ENCODE measurements at places on chromosomes 12 and 14. TPM values are rescaled to one million over a fixed set of nuclear protein-coding genes. Genes with fewer than 3 reads are reported as not detected.

The SLC4A8 gene
- polyA plus RNA-seq, result 7.3 TPM

The GNB3 gene
- 5.3 TPM for polyA plus RNA-seq

The POTEG gene
- not detected for polyA plus RNA-seq

The SLC10A1 gene
- not detected for polyA plus RNA-seq

The FOXA1 gene
- polyA plus RNA-seq, result 0.04 TPM

The TAS2R10 gene
- 0.17 TPM for polyA plus RNA-seq

The MAPK1IP1L gene
- 90.0 TPM for polyA plus RNA-seq

The APOF gene
- polyA plus RNA-seq, result not detected

The KRT73 gene
- polyA plus RNA-seq, result not detected

The KIF5A gene
- 0.50 TPM for polyA plus RNA-seq

The GDF3 gene
- polyA plus RNA-seq, result not detected

The TRIM9 gene
- 0.02 TPM for polyA plus RNA-seq

DNA sequence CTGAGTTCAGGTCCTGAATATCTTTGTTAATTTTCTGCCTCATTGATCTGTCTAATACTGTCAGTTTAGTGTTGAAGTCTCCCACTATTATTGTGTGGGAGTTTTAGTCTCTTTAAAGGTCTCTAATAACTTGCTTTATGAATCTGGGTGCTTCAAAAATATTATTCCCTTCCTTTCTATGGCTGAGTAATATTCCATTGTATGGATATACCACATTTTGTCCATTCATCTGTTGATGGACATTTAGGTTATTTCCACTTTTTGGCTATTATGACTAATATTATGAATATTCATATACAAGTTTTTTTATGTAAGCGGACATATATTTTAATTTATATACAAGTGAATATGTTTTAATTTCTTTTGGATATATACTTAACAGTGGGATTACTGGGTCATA lies 82.7 kb downstream of the SDR9C7 start:
- no peak for DNase-seq

DNA sequence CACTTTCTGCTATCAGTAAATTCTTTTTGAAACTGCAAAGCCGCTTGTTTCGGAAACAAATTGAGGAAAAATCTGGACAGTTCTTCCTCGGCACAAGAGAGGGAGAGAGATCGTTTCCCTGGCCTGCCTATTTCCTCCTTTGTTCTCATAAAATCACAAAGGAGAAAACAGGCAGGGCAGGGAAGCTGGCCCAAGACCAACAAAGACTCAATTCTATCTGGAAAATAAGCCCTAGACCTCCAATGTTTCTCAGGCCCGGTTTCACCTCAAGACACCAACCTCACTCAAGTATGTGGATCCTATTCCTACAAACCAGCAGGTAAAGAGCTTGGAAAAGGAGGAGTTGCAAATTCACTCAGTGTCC lies 19.5 kb downstream of the DICER1 start:
- no peak for DNase-seq

DNA sequence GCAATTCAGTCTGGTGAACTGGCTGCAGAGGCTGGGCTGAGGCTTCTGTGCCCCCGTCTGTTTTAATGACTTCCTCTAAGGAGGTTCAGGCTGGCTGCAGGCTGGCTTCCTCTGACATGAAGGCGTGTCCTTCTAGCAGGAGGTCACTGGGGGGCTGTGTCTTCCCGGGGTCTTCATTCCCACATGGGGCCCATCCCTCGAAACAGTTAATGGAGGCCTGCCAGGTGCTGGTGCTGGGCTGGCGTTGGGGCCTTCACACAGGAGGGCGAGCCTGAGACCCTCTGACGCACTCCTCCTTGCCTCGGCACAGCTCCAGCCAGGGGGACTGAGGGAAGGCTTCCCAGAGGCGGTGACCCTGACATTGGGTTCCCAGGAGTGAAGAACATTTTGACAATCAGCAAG lies 57.7 kb upstream of the DLK1 start:
- DNase-seq, result no peak

GRCh38 chr12:56129942-56130495 lies 2.0 kb downstream of the ESYT1 start:
- no peak for DNase-seq

GRCh38 chr14:85090681-85091080 lies 439.3 kb upstream of the FLRT2 start:
- DNase-seq, result no peak

GRCh38 chr12:79174626-79175025 lies 310.1 kb downstream of the SYT1 start:
- peak; percentile 9 for DNase-seq

- DNase-seq, result peak; percentile 37
Observed at GRCh38 chr12:78096909-78097597, 266.4 kb downstream of the NAV3 start.

DNA sequence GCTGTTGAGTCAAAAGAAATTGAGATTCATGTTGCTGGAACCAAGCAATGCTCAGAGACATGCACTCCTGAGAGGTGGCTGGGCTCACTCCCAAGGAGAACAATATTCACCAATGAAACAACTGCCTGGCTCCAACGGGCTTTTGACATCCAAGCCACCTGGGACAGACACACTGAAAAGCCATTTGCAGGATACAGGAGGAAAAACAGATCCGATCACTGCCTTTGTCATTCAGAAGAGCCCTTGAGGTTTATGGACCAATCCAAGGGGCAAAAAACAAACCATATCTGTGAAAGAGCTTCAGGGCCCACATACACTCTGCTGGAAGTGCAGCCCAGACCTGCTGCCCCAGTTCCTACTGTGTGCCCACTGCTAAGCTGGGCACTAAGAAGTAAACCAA lies 277.5 kb downstream of the NUAK1 start:
- no peak for DNase-seq

- no peak for DNase-seq
Observed at GRCh38 chr14:59297071-59297776, 108.8 kb downstream of the DAAM1 start.

DNA sequence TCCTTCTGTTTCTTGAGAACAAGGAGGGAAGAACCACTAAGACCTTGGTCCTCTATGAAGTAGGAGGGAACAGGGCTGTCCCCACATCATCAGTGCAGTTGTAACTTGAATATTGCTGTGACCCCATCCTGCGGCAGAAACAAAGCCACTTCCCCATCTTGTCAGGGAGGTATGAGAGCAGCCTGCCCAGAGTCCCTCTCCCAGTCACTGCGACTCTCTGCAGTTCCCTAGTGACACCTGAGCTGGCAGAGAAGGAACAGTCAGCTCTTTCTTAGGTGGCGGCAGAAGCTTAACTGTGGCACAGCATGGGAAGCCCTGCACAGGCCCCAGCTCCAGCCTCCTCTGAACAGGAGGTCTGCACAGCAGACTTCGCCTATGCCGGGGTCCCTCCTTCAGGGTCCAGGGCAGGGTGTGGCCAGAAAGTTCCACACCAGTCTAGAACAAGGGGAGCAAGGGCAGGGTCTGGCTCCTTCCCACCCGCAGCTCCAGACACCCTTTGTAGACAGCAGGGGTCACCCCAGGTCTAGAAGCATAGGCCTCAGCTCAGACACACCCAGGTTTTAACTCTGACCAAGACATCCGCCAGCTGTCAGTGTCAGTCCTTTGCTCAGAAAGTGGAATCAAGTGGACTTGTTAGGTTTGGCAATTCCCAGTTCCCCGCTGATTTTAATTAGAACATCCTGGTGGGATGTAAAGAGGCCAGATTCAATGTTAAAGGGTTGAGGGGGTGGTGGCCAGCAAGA lies 36.8 kb downstream of the DEGS2 start:
- no peak for DNase-seq

DNA sequence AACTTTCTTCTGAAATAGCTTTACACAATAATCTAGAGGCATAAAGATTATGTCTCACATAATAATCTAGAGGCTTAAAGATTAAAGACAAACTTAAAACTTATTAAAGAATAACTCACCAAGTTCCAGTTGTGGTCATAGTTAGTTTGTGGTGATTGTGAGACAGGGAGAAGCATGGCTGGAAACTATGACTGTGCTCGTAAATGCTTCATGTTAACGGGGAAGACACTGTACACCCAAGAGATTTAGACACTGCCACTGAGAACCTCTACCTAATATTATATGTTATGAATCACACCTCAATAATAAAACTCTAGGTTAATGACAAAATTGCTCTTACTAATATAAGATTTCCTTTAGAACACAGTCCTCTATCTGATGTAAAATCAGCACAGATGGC lies 541.6 kb downstream of the TMEM121 start:
- DNase-seq, result no peak

- no peak for DNase-seq
Observed at GRCh38 chr12:132154341-132154761, 10.1 kb downstream of the NOC4L start.

DNA sequence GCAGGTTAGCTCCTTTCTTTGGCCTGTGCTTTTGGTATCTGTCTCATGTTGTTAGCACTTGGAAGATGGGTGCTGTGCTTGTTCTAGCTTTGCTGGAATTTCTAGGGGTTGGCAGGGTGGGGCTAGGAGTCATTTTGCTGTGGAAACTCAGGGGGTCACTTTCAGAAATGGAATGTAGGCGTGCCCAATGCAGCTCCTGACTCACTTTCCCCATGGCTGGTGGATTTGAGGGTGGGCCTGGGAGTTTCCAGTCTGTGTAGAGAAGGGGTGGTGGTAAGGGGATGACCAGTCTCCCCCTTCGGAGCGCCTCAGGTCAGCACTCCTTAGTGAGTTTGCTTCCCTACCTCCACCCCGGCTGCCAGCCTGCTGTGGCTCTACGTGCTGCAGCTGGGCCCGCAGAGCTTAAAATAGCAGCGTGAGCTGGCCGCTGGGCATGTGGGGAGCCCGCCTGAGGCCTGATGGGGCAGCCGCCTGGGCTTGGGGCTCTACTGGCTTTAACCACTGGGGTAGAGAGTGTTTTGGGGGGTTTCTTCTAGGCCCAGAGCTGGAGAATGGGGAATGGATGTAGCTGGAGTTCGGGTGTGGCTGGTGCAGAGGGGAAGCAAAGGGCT lies 108.2 kb downstream of the TSPAN9 start:
- no peak for DNase-seq

GRCh38 chr12:84763107-84763506 lies 149.5 kb downstream of the SLC6A15 start:
- peak; percentile 21 for DNase-seq

DNA sequence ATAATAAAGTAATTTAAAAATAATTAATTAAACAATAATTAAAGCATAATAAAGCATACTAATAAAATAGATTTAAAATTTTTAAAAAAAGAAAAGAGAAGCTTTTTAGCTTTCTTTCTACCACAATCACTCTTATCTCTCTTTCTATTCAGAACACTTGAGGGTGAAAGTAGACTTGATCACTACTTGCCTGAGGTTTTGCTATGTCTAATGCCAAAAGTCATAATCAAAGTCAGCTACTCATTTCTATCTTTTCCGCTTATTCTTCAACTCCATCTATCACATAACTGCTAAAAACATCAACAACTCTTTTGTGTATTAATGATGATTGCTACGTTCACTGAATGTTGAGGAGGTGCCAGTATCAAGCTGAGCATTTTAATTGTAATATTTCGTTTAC lies 202.0 kb upstream of the KRR1 start:
- DNase-seq, result no peak

DNA sequence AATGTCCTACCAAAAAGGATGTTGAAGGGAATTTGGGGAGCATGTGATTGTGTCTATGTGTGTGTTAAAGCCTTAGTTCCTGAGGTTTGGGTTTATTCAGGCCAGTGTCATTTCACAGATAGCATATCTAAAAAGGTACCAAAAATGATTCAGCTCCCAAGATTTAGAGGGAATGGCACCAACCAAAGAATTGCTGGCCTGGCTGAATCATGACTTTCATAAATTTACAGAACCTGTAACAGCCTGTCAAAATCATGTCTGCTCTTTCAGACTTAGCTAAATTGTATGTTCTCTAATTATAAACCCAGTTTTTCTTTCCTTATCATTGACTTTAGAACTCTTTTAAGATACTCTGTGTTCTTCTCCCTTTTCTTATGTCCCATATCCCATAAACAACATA lies 231.5 kb downstream of the NUBPL start:
- no peak for DNase-seq

DNA sequence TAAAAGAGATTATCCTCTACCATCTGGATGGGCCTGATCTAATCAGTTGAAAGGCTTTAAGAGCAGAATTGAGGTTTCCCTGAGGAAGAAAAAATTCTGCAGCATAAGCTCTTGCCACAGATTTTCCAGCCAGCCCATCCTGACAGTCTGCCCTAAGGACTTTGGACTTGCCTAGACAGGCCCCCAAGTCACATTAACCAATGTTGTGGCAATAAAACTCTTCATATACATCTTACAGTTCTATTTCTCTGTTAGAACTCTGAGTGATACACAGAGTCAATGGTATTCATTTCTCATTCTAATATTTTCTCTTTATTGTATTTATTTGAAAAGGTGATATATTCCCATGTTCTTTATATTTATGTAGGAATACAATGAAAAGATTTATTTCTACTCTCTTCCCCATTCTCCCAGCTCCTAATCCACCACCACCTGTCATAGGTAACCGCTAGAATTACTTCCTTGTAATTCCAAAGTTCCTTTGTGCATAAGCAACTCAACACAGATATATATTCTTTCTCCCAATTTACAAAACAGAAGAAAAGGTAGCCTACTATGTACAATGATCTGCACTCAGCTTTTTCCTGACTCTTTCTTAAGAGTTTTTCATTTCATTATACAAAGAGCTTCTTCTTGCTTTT lies 182.1 kb downstream of the CAPZA3 start:
- no peak for DNase-seq

- DNase-seq, result no peak
Observed at GRCh38 chr12:70788774-70789173, 131.8 kb downstream of the PTPRR start.

GRCh38 chr12:29796823-29797263 lies 13.1 kb upstream of the TMTC1 start:
- DNase-seq, result peak; percentile 83

Measured in BJ (cell line).